Osteoblast (primary cell): ENCODE measurements at places on chromosomes 1 and 21. TPM values are rescaled to one million over a fixed set of nuclear protein-coding genes. Genes with fewer than 3 reads are reported as not detected.

The LCE1F gene
- total RNA-seq = not detected in 2 replicates

The MARCKSL1 gene
- total RNA-seq = 15.9 and 16.6 TPM in 2 replicates

The ASH1L gene
- total RNA-seq = 41.5 and 41.6 TPM in 2 replicates

The CXADR gene
- under 0.01 and 0.36 TPM in 2 replicates for total RNA-seq

The BARHL2 gene
- total RNA-seq = not detected in 2 replicates
